ENCODE measurements at places on chromosomes 3 and 15. TPM values are rescaled to one million over a fixed set of nuclear protein-coding genes. Genes with fewer than 3 reads are reported as not detected.

DNA sequence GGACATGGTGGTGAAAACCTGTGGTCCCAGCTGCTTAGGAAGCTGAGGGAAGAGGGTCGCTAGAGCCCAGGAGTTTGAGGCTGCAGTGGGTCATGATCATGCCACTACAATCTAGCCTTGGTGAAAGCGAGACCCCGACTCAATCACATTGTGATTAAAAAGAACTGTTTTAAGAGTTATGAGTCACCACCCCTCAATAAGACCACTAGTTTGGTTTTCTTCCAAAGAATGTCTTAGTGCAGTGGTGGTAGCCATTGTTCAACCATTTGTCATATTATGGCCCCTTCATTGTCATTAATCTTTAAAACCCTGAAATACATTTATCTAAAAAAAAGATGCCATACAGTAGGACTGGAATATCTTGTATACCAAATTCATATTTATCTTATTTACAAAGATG is 48.8 kb downstream of the BLM start:
- DNase-seq, result no peak
- H3K27me3 ChIP-seq, result no peaks in the 10 kb centered on the region
- no peak overlapping the region for H3K27ac ChIP-seq
- no peaks in the 10 kb centered on the region for H3K4me1 ChIP-seq
- H3K36me3 ChIP-seq, result no peaks in the 10 kb centered on the region

DNA sequence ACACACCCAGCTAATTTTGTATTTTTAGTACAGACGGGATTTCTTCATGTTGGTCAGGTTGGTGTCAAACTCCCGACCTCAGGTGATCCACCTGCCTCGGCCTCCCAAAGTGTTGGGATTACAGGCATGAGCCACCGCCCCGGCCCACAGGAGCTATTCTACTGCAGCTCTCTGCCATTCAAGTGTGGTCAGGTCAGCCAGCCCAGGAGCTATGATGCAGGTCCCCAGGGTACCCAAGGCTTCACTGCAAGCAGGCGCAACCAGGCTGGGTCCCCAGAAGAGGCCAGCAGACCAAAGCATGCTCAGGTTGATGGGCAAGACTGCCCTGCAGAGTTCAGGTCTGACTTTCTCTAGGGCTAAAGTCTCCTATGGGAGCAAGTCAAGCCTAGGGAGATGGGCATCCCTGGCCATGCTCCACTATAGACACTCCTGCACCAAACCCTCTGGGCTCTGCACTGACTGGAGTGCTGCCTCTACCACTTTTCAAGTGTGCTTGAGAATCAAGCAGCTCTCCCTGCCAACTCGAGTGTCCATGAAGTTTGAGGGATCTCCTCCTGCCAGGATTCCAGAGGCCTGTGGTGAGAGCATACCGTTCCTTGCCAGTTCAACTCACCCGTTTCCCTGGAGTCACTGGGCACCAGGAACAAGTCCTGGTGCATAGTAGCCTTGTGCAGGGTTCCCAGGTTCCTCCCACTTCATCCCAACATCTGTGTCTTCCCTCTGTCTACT is 30.9 kb downstream of the MYO9A start:
- no peak for DNase-seq
- no peaks in the 10 kb centered on the region for H3K4me1 ChIP-seq
- no peaks in the 10 kb centered on the region for H3K36me3 ChIP-seq
- no peak overlapping the region for H3K27ac ChIP-seq

DNA sequence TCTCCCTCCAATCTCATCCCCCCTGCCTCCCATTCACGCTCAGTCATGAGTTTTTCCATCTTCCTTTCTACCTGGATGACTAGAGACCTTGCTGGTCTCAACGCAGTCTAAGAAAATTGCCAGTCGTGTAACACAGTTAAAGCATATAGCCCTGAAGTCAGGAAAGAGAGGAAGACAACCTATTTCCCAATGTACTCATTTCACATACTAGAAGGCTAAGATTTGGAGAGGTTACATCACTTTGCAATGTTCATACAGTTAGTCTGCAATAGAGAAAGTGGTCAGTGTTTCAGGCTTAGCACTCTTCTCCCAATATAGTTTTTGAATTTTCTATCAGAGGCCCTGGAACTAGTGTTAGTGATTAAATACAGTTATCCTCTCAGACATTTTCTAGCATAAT is 278.6 kb downstream of the EDEM1 start:
- H3K27me3 ChIP-seq, result peaks cover 9% of the 10 kb centered on the region
- DNase-seq, result no peak
- no peaks in the 10 kb centered on the region for H3K36me3 ChIP-seq
- H3K4me1 ChIP-seq, result no peaks in the 10 kb centered on the region

- H3K4me3 ChIP-seq, result peak within 1 kb of the TSS; percentile 81
- peaks cover 13% of the 10 kb centered on the region for H3K4me1 ChIP-seq
- peaks cover 21% of the 10 kb centered on the region for H3K36me3 ChIP-seq
- peak within 1 kb of the TSS; percentile 13 for H3K27ac ChIP-seq
- peak; percentile 90 for DNase-seq
- no peaks in the 10 kb centered on the region for H3K27me3 ChIP-seq
These were observed at the start of gene PLAAT1 for GRCh38 chr3:193240850-193241706. TSS of gene PLAAT1 (plus strand) at chr3:193241222. CDS start at chr3:193255651, 14,429 bp downstream.

DNA sequence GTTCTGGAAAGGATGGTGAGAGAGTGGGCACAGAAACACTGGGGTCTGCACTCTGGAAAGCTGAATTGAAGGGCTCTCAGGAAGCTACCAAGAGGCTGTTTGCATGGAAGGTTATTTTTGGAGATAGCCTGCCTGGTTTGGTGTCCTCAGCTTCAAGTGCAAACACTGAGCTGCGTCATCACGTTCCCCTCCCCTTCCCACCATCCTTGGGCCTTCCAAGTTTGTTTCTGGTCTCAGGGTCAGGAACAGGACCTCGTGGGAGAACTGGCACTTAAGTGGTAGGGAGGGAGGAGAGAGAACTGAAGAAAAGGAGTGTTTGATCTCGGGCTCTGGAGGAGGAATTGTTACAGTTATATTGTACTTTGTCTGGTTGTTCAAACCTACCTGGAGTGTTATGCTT is 10.6 kb downstream of the ST6GAL1 start:
- DNase-seq, result no peak
- H3K36me3 ChIP-seq, result no peaks in the 10 kb centered on the region
- H3K27me3 ChIP-seq, result no peaks in the 10 kb centered on the region
- no peak overlapping the region for H3K4me3 ChIP-seq
- no peaks in the 10 kb centered on the region for H3K4me1 ChIP-seq

GRCh38 chr15:58981808-58982475 is 5.5 kb upstream of the RNF111 start:
- no peak overlapping the region for H3K27ac ChIP-seq
- H3K27me3 ChIP-seq, result no peaks in the 10 kb centered on the region
- no peak for DNase-seq

Gene INKA1
- total RNA-seq, result not detected

Gene HRG
- total RNA-seq, result 0.40 TPM

Gene STX19
- 5.1 TPM for total RNA-seq

Gene FOXL2
- total RNA-seq, result 0.86 TPM

Gene AP2M1
- total RNA-seq, result 401 TPM

Measured in Calu3 (cell line).